ENCODE measurements at places on chromosomes 2 and 18.
A peak's percentile ranks its signal among the peaks of the same experiment; 100 is the strongest.

DNA sequence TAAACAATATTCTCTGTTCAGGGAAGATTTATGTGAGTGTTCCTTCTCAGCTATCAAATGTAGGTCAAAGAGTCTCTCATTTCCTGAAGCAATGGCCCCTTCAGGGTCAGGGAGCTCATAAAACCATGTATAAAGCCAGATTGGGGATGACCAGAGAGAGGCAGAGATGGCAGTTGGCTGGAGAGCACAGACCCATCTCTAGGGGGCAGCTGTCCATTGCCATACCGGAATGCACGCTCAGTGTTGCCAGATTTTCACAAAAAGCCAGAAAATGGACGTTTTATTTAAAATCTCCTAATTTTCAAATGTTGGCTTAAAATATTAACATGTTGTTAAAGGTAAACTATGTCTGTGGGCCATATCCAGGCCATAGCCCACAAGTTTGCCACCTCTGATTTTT is 1920.7 kb upstream of the CELF4 start:
- no peak for DNase-seq

DNA sequence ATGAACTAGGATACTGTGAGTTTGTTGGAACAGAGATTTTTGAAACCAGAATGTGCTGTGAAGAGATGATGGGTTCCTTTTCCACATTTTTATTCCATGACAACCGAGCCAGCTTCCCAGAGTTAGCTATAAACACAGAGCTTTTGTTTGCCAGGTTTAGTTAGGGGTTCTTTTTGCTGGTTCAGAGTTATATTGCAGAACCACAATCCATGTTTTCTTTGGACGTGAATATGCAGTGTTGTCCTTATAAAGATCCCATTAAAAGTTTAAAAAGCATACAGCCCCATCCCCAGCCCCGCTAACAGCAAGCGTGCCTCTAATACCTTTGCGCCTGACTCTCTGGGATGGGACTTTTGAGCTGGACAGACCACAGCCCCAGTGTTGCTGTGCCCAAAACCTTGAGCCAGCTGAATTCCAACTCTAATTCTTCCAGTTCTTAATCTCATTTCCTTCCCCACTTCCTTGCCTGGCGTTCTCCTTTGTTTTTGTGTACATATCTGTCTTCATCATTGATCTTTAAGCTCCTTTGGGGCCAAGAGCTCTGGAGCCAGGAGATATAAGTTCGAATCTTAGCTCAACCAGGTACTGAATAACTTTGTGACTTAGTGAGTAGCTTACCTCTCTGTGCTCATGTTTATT is 72.3 kb downstream of the SPATS2L start:
- DNase-seq = no peak

GRCh38 chr2:58973811-58974281 is 732.7 kb upstream of the FANCL start:
- peak; percentile 49 for DNase-seq

DNA sequence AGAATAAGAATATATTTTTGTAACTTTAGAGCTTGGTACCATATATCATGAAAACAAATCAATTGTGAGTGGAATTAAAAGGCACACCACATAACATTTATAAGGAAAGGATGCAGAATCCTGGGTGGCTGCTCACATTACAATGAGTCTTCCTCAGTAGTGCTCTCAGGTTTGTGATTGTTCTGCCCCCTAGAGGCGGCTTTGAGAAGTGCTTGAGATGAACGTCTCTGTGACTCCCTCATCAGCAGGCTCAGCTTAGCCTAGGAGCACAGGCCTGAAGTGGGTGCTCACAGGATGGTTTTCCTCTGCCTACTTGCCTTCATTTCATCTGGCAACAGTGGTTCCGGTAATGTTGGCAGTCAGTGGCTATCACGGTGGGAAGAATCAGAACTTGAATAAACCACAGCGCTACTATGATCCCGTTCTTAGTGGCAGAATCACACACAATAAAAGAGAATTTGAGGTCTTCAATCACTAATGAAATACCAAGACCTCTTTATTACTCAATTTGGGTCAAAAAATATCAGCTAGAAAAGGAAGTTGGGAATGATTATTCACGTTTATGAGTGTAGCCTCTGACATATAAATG is 38.1 kb upstream of the B4GALT6 start:
- DNase-seq = peak; percentile 77

DNA sequence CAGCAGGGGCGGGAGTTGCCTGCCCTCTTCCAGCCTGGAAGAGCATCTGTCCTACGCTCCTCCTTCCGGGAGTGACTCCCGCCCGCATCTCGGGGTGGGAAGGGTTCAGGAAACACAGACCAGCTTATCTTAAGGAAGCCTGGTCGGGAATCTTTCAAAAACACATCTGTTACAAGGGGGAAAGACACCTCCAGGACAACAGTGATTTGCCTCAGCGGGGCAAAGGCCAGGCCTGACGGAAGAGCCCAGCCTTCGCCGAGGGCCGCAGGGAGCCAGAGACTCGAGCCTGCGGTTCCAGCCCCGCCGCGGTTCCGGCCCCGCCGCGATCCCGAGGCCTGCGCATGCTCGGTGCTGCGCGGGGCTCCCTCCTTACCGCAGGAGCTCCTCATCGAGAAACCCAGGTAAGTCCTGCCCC is 38.1 kb upstream of the TGIF1 start:
- DNase-seq = no peak

- no peak for DNase-seq
Measured at GRCh38 chr18:14927701-14928100, 179.7 kb downstream of the ANKRD30B start.

DNA sequence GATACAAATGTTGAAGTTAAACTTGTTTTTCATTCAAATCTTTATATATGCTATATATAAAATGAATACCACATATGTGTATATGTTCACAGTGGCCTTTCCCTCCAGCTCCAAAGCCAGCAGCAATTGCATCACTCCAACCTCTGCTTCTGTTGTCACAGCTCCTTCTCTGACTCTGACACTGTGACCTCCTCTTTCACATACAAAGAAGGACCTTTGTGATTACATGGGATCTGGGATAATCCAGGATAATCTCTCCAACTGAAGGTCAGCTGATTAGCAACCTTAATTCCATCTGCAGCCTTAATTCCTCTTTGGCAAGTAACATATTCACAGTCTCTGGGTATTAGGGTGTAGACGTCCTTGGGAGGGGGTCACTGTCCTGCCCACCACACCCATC is 8.4 kb downstream of the FLACC1 start:
- no peak for DNase-seq

DNA sequence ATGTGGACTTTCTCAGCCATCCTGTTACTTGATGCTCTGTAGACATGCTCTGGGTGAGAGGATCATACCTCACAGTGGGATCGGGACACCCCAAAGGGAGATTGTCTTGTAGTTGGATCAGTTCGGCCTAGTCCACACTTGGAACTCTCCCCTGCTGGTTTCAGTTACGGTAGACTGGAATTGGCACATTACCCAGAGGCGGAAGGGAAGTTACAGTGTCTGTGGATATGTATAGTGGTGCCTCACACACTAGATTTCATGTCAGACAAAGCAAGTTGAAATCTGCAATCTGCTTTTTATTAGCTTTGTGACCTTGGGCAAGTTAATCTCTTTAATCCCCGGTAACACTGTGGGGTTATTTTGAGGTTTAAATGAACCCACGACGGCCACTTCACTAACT is 16.2 kb upstream of the CTAGE1 start:
- no peak for DNase-seq

- no peak for DNase-seq
Measured at GRCh38 chr2:150295544-150295943, 191.9 kb downstream of the RND3 start.

GRCh38 chr18:23563377-23564043 is 22.8 kb downstream of the NPC1 start:
- no peak for DNase-seq

- DNase-seq = peak; percentile 60
Measured at GRCh38 chr2:53786352-53786704, 425 bp downstream of the ASB3 start.

- no peak for DNase-seq
Measured at GRCh38 chr2:189673661-189674373, 653 bp upstream of the ANKAR start.

DNA sequence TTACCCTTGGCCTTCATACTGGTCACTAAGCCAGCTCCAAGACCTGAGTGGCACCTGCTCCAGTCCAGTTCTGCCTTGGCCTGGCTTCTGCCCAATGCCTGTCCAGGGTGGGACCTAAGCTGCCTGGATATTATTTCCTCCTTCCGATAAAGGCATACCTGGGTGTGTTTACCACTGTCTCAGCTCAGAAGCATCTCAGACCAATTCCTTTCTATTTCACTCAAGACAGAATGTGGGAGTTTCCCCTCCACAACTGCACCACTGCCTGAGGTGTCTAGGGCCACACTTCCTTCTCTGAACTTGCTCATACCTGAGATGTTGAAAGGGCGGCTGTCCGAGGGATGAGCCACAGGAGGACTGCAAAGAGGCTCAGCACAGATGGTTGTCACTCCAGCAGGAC is 18.4 kb upstream of the CAB39 start:
- no peak for DNase-seq

DNA sequence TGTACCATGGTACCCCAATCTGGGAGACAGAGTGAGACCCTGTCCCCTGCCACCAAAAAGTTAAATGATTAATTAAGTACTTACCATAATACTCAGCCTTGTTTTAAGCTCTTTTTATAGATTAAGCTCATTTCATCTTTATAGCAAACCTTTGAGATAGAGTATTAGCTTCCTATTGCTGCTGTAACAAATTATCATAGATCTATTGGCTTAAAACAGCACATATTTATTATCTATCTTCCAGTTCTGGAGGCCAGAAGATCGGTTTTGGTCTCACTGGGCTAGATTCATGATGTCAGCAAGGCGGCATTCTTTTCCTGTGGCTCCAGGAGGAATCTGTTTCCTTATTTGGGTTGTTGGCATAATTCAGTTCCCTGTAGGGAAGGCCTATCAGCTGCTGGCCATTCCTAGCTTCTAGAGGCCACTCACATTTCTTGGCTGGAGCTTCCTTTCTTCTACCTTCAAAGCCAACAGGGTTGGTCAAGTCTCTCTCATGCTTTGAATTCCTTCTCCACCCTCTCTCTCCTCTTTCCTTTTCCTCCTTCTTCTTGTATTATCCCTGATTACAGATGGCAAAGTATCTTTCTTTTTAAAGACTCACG is 13.7 kb upstream of the GREB1 start:
- DNase-seq = no peak

GRCh38 chr2:157508676-157509075 is 64.8 kb upstream of the CYTIP start:
- no peak for DNase-seq

DNA sequence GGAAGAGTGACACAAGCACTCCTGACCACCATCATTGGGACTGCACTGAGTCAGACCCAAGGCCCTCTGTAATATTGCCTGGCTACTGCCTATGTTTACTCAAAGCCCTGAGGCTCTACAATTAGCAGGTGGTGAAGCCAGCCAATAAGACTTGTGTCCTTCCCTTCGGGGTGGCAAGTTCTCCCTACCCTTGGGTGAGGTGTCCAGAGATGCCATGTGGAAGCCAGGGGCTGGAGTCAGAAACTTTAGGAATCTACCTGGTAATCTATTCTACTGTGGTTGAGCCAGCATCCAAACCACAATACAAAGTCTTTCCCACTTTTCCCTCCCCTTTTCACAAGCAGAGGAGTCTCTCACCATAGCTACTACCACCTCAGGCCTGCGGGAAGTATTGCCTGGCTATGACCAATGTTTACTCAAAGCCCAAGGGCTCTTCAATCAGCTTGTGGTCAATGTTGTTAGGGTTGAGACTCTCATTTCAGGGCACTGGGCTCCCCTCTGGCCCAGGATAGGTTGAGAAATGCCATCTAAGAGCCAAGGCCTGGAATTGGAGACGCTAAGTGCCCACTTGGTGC is 17.6 kb downstream of the DHRS9 start:
- DNase-seq = no peak

- DNase-seq = peak; percentile 72
Measured at GRCh38 chr2:240595381-240596079, 9.0 kb downstream of the CAPN10 start.

DNA sequence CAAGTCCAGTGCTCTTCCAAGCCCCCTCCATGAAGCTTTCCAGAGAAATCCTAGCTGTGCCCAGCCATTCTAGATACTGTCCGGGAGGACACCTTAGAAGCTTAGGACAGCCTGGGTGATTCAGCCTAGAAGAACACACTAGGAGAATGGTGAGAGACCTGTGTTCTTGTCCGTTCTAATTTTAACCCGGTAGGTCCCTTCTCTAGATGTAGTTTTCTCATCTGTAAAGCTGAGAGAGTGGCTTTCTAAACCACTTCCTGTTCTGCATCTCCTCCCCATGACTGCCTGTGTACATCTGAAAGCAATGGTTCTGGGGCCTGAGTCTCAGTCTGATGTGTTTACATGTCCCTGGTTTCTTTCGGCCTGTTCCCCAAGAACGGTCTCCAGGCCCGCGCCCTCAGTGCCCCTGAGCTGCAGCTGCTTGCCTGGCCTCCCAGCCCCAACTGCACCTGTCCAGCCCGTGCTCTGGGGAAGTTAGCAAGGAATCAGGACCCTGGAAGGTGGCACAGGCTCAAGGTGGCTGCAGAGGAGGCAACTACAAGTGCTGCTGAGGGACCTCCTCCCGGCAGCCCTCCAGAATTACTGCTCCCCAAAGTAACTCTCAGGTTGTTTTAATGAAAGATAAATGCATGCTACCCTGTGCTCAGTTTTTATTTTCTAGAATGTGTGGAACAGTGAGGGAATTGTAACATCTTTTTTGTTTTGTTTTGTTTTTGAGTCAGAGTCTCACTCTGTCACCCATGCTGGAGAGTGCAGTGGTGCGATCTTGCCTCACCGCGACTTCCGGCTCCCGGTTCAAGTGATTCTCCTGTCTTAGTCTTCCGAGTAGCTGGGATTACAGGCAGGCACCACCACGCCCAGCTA is 105.9 kb downstream of the LBH start:
- no peak for DNase-seq

GRCh38 chr2:39649511-39649910 is 16.2 kb upstream of the TMEM178A start:
- no peak for DNase-seq

GRCh38 chr18:54604211-54604610 is 13.2 kb downstream of the DYNAP start:
- DNase-seq = no peak

GRCh38 chr2:39127973-39128372 is 7.1 kb upstream of the SOS1 start:
- DNase-seq = no peak

- peak; percentile 54 for DNase-seq
Measured at GRCh38 chr2:64730551-64731262, 77.0 kb upstream of the SERTAD2 start.

DNA sequence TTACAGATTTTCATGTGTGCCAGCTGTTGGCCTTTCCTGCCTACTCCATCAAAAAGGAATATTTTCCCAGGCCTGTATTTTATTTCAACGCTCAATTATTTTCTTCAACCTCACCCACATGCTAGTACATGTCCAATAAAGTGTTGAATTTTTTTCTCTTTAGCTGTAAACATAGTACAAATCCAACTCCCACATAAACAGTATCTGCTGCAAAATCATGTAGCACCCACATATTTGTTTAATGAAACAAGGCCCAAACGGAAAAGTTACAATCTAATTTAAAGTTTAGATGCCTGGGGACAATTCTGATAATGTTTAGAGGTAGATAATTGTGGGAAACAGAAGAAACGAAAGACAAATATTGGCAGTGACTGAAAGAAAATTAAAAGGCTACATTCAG is 275.4 kb upstream of the ACVR2A start:
- no peak for DNase-seq
